Lower leg skin (tissue), 4 donors: ENCODE measurements at places on chromosomes 6 and 20.
A peak's percentile ranks its signal among the peaks of the same experiment; 100 is the strongest.

- DNase-seq: peak; percentile 81
Observed at GRCh38 chr6:3409699-3410384, 47.0 kb downstream of the SLC22A23 start.

DNA sequence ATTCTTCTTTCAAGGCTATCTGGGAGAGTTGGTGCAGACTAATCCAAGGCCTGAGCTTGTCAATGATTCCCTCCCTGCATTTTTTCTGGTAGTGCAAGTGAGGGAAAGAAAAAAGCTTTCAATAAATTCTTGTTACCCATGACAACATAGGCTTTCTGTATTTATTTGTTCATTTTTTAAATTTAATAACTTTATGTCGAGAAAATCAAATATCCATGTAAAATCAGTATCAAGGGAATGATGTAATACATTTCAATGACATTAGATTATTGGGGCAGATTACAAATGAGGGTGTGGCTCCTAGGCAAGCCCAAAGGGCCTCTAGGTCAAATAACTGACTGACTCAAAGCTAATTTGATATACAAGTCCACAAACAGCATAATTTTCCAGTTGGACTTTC lies 104.0 kb downstream of the GJA1 start:
- no peak for DNase-seq

DNA sequence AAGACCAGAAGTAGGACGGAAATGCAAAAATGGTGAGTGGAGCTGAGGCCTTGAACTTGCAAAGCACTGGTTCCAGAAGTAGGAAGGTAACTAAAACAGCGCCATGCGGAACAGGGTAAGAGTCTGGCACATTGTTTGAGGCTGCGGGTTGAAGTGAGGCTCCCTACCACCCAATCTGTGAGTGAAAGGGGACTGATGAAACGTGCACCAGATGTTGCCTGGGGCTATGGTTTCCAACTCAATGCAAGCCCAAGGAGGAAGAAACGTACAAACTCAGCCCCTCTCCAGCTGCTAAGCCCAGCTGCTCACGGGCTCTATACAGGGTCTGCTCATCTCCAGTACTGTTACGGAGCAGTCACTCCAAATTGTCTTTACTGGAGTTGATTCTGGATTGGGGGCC lies 68.7 kb upstream of the KCNK16 start:
- DNase-seq: no peak

GRCh38 chr20:56518721-56519398 lies 5.7 kb upstream of the FAM209A start:
- DNase-seq: no peak

DNA sequence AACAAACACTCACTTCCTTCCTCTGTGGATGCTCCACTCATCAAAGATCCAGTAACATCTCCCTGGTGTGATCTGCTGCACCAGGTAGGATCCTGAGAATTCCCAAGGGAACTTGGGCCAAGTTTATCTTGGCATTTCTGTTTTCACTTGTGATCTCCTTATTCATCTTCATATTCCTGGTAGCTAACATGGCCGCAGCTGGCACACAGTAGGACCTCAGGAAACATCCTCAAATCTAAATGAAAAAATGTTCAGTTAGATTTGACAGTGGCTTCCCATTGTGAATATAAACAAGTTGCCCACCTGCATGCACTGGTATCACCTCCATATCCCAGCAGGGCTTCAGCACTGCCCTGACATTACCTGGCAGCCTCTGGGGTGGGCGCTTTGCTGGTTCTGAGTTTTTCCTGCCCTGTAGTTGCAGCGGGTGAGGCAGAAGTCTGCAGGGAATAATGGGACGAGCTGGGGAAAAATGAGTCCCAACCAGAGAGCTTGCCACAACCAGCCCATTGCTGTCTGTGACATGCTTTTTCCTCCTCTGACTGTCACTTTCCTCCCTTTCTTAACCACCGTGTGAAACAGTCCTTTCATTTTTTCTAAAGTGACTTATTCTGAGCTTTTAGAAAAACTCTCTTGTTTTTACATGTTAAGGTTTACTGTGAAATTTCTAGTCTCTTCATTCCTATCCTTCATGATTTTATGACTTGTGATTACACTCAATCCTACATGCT lies 9.4 kb upstream of the DSTN start:
- no peak for DNase-seq

GRCh38 chr6:80767808-80768207 lies 661.3 kb downstream of the BCKDHB start:
- DNase-seq: peak; percentile 88

GRCh38 chr20:50792708-50793574 lies 1.9 kb upstream of the BCAS4 start:
- no peak for DNase-seq

DNA sequence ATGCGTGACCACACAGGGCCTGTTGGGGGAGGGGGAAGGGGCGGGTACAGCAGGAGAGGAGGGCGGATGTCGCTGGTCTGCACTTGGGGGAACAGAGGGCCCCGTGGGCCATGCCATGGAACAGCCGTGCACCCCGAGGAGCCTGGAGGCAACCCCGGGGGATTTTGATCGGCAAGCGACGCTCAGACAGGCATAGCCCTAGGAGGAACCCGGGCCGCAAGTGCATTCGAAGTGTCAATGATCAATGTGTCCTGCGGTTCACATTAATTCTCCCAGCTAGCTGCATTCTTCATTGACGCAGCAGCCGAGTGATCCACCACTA lies 772.8 kb upstream of the DEFB115 start:
- no peak for DNase-seq

- no peak for DNase-seq
Observed at GRCh38 chr6:39599341-39599740, 125.9 kb downstream of the KIF6 start.

DNA sequence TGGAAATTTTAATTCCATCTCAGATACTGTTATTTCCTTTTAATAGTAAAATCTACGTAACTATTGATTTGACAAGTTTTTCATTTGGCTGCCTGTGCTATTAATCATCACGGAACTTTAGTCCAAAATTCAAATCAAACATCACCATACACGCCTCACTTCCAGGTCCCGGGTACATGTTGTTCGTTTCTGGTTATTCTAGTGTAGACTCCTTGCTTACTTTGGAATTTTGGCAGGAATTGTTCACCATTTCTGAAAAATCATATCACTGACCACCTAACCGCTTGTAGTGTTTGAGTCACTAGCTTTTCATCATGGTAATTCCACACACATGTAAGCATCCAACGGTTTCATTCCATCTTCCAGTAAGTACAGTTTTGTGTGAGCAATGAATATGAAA lies 98.0 kb upstream of the NHSL1 start:
- no peak for DNase-seq

DNA sequence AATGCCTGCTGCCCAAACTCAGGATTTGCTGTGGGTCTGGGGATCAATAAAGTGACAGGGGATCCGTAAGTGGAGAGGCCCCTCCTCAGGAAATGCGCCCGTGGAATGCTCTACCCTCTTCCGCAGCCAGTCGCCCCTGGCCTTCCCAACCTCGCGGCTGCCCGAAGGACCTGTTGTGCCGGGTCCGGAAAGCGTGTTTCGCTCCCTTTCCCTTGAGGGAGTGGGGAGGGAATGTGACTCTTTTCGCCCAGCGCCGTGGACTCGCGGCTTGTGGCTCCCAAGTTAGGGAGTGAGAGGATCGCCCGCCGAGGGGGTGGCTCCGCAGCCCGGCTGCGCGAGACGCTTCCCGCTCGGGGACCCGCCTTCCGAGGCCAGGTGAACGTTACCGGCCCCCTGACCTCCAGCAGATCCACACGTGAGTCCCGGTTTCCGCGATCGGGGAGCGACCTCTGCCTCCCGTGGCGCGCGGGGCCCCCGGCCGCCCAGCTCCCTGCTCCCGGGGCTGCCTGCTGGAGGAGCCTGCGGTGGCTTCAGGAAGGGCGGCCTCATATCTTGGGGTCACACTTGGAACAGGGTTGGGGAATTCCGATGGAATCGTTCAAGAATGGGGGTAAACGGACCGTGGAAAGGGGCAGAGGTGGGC lies 666 bp downstream of the TPD52L1 start:
- no peak for DNase-seq

- no peak for DNase-seq
Observed at GRCh38 chr6:109701221-109701620, 10.1 kb downstream of the FIG4 start.

- no peak for DNase-seq
Observed at GRCh38 chr6:12779772-12780171, 63.2 kb downstream of the PHACTR1 start.

DNA sequence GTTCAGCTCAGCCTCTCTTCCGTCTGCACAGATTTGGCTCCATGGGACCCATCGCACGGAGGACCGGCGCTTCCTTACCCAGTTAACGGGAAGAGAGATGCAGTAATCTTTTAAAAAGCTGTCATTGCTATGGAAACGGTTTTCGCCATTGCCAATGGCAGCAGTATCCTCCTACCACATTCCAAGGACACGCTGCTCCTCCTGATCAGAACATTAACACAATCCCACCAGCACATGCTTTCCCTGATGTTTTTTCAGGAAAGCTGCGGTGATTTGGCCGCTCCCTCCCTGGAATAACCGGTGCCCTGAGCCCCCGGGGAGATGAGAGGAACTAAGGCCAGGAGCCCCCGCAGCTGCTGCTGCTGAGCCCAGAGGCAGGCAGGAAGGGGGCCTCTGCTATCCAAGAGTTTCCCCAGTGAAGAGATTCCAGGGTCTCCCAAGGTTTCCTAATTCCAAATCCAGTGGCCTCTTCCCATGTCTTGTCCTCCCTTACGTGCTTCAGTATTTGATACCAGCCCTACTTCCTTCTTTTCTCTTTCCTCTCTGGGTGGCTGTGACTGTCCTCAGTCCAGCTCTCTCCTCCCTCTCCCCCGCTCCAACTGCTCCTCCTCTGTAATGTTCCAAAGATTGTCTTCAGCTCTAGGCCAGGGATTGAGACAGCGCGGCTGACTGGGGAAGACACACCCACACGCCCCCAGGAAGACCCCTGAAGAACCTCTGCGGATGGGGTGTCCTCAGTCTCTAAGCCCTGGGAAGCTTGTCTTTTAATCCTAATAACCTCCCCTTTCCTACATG lies 2.6 kb downstream of the BNIP5 start:
- no peak for DNase-seq

DNA sequence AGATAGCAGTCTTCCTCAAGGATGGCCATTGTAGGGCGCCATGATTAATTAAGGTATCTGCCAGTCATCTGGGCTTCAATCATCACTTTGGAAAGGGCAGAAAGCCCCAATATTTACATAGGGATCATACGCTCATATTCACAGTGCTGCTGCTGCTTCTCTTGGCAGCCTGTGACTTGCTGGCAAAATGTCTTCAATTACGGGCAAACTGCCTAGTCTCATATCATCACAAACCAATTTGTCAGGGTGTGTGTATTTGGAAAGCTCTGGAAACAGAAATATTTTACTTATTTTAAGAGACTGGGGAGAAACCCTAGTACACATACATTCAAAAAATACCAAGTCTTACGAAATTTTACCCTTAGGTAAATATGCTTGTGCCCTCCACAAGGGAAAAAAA lies 77.6 kb downstream of the SAMD5 start:
- no peak for DNase-seq

GRCh38 chr6:136225496-136225895 lies 24.6 kb downstream of the MTFR2 start:
- no peak for DNase-seq

GRCh38 chr20:2834401-2835110 lies 5.9 kb downstream of the PCED1A start:
- DNase-seq: peak; percentile 56

DNA sequence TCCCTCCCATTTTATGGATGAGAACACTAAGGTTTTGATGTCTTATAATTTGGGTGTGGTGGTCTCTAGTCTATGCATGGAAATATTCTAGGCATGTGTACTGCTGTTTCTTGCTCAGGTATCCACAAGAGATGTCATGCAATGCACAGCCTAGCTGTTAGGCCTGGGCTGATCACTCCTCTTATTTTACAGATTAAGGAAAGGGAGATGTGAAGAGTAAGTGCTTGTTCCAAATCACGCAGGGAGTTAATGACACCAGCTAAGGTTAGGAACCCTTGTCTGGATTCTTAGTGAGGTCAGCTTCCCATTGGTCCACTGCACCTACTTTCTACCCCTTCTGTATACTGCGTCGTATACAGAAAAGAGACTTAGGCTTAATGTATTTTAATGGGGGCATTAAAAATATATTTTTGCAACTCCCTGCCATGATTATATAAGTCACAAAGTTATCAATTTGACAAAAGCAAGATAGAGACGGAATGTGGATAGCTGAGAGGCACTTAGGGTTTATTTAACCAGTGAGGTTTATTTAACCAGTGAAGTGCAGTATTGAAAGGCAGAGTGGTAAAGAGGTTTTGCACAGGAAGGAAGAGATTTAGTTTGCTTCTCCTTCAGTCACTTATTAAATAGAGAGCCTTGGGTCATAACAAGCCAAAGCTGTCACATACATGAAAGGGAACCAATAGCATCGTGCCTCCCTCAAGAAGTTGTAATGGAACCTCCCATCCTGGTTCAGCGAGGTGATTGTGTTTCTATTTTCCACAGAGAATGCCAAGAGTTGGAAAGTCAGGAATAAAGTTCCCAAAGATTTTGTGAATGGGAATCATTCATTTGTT lies 95.0 kb upstream of the FAM184A start:
- DNase-seq: no peak

DNA sequence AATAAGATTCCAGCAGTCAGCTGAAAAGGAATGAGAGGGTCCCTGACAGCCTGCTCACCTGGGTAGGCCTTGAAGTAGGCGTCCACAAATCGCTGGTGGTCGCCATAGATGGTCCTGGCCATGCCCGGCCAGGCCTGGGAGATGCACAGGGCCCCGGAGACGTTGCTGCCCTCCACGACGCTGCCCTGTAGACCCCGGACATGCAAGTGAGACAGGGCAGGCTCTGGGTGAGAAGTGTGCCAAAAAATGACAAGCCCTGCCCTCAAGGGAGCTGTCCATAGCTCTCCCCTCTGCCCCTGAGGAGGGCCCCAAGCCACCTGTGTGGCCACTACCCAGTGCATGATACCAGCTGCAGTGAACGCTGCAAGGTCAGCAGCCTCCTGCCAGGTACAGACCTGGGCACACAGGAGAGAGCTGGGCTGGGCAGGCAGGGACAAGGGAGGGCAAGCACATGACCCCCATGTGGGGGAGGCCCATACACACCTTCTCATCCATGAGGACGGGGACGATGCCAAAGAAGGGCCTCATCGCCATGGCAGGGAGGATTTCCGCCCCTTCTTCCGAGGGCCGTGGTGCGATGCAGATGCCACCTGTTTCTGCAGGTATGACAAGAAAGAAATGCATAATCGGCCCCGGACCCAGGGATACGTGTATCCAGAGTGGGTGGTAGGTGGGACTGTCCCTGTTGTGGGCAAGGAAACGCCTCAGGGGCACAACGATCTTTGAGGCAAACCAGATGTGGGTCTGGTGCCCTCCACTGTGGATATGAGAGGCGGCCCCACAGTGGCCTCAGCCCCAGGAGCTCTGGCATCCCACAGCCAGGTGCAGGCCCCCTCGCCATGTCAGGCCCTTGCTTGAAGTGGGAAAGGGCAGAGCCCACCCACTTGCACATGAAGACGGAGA lies 21.2 kb upstream of the APMAP start:
- no peak for DNase-seq

DNA sequence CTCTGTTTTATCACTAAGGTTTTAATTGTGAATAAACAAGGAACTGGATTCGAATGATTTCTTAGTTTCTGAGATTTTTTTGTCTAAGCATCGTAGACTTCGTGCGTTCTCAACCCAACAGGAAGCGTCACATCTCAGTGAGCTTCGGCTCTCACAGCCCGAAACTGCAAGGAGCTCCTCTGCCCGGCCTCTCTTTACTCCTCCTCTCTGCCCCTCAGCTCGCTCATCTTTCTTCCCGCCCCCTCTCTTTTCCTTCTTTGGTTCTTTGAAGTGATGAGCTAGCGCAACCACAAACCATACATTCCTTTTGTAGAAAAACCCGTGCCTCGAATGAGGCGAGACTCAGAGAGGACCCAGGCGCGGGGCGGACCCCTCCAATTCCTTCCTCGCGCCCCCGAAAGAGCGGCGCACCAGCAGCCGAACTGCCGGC lies 480 bp upstream of the NT5E start:
- no peak for DNase-seq

GRCh38 chr6:37047689-37048402 lies 42.4 kb downstream of the FGD2 start:
- DNase-seq: no peak
